ENCODE measurements at places on chromosomes 16 and 17.

DNA sequence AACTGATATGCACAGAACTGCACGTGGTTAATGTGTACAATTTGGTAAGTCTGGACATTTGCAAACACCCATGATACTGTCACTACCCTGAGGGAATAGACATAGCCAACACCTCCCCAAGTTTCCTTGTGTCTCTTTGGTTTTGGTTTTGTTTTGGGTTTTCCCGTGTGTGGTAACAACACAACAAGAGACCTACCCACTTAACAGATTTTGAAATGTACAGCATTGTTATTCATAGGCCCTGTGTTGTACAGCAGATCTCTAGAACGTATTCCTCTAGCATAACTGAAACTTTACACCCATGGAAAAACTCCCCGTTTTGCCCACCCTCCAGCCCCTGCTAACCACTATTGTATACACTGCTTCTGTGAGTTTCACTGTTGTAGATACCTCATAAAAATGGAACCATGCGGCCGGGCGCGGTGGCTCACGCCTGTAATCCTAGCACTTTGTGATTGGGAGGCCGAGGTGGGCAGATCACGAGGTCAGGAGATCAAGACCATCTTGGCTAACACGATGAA is 76.3 kb upstream of the TBC1D3K start:
- DNase-seq = no peak

- no peak for DNase-seq
These were observed 2.1 kb downstream of the ARRB2 start for GRCh38 chr17:4712526-4712925.

DNA sequence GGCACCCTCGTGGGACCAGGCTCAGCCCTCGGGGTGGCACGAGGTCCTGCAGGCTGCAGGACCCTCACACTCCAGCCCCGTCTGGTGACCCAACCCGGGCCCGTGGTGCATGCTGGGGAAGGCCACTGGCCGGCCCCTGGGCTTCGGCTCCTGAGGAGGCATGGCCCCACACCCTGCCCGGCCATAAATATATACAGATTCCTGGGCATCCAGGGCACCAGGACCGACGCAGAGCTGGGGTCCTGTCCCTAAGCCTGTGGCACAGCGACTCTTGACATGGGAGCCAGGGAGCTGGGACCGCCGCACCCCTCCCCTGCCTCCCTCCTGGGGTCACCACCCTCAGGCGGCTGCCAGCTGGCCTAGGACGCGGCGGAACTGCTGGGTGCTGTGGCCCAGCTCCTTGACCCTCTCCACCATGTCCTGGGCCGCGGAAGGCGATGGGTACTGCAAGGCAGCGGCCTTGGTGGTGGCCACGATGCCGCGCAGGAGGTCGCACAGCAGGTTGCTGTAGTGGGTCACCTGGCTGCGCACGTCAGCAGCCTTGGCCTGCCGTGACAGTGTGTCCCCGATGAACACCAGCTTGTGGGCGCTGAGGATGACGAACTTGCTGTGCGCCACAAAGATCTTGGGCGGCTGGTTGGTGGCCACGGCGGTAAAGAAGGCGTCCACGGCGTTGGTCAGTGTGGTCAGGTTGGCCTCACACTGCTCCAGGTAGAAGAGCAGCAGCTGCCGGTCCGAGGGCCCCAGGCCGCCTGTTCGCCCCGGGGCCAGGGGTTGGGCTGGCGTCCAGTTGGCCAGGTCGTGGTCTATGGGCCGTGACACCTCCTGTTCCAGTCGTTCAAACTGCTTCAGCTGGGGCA is 10.6 kb downstream of the CTRB1 start:
- DNase-seq = no peak

GRCh38 chr16:85936816-85937215 is 37.9 kb downstream of the IRF8 start:
- no peak for DNase-seq
